Stimulated activated CD8-positive, alpha-beta memory T cell treated with anti-CD3 and anti-CD28 coated beads, Interleukin-2, amount 100 ng/mL, for 48 hours (primary cell): ENCODE measurements at places on chromosomes 4 and X.

DNA sequence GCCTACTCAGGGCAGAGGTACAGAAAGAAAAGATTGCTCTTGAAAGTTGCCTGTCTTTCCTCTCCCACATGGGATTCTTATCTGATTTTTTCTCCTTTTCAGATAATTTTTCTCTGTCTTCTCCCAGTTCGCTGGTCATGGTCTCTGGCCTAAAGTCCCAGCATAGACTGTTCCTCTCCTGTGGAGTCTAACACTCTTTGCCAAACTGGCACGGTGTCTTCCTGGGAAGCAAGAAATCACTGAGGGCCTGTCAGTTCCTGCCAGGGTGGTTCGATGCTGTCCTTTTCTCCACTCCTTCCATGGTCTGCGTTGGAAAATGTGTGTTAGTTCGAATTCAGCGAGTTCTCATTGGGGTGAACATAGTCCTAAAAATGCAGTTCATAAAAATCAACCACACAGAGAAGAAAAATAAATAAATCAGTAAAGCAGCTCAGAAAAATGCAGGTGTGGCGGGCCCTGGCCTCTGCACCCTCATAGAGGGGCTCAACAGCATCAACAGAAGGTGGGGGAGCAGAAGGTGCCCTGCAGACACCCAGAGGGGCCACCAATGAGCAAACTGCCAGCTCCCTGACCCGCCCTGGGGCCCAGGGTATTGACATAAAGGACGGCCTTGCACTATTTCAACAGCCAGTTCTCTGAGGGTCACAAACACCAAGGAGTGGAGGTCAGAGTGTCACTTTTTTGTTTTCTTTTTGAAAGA is 2.1 kb downstream of the RGN start:
- no peak for DNase-seq

DNA sequence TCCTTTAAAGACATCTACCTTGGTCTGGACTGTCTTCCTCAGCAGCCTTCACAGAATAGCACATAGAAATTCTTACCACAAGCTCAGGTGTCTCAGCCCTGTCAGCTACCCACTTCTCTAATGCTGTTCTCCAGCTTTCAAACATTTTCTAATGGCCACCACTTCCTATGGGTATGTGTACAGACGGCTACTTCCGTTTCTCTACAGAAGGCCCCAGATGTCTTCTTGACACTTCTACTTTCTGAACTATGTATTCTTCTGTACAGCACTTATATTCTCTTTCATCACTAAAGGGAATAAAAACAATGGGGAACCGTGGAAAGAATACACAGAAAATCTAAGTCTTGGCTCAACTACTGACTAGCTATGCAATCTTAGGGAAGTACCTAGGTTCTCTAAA is 13.3 kb downstream of the OPHN1 start:
- no peak for DNase-seq

DNA sequence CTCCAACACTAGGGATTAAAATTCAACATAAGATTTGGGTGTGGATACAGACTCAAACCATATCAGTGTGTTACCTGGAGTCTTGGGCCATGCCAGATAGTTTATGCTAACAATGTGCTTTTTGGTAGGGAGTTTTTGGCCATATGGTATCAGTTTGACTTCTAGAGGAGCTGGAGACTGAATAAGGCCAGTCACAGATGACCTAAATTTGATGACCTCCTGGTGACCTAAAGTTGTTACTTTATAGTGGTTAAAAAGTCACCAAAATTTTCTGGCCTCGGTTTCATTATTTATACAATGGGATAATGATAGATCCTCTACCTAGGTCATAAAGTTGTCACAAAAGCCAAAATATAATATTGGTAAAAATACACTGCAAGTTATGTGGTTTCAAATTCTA is 877.1 kb downstream of the RAPGEF2 start:
- DNase-seq: no peak

DNA sequence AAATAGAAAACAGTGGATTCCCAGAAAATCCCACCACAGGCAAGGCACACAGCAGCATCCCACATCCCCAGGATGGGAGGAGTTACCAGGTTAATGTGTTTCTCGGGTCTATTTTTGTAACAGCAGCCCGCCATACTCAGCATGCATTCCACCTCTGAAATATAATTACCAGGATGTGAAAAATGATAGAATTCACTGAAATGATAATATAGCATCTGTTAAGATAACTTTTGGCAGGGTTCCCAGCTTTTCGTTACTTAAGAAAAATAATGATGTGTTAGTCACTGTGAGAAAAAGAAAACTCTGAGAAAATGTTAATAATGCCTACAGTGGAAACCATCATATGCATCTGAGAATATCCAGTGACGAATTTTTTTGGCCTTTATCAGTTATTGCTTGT is 87.1 kb downstream of the VCX2 start:
- DNase-seq: no peak

DNA sequence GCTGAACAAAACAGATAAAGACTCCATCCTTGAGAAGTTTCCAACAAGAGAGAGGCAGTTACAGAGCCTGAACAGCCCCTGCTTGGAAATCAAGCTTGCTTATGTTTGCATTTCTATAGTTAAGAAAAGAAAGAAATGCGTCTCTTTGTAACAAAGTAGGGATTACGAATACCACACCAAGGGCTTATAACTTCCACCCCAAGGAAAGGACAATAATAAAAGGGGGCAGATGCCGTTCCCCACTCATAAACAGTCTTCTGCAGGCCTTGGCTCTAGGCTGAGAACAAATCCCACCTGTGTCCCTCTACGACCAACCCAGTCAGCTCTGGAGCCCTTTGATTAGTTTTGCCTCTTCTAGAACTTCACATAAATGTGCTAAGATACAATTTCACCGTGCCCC is 183.8 kb upstream of the MAP3K15 start:
- DNase-seq: no peak

DNA sequence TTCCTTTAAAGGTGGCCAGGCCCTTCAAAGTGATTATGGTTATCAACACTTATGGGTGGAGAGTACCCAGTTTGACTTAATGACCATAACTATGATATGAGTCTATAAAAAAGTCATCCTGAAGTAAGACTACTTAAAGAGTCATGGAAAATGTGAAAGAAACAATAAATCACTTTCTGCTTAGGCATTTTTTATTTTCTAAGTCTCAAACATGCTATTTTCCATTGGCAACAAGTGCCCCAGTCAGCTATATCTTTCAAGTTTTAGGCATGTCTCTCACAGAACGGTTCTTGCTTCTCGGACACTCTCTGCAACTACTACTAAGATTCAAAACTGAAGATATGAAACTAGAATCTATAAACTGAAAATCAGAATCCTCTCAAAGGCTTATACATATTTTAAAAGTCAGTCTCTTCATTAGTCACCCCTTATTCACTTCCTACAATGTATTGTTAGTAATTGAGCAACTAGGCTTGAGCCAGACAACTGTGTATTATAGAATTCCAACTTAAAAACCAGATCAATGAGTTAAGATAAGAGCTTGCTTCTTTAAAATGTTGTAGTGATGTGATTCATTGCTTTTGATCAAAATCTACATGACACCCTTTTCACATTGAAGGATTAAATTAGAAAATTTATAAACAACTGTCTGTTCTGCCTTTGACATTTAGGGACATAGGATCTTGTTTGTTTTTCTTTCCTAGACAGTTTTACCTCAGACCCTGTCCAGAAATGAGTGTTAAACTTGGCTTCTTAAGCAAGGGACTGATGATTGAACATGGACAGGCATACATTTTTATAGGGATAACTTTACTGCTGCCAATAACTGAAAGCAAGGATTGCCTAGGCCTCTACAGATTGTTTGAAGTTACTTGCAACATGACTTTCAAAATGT is 2.9 kb downstream of the ANTXR2 start:
- DNase-seq: no peak

DNA sequence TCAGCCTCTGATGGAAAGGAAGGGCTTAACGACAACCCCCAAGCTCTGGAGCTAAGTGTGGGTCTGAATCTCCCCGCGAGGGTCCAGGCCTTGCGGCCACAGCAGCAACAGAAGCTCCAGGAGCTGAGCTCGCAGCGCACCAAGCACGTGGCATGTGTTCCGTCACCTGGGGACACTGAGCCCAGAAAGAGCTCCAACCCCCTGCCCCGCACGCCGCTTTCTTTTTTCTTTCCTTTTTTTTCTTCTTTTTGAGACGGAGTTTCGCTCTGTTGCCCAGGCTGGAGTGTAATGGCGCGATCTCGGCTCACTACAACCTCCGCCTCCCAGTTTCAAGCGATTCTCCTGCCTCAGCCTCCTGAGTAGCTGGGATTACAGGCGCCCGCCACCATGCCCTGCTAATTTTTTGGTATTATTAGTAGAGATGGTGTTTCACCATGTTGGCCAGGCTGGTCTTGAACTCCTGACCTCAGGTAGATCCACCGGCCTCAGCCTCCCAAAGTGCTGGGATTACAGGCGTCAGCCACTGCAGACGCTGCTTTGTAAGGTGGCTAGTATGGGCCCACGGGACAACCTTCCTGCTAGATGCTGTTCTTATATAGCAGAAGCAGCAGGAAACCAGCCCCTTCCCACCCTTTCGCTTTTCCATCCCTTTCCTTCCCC is 685 bp upstream of the TNIP2 start:
- no peak for DNase-seq

DNA sequence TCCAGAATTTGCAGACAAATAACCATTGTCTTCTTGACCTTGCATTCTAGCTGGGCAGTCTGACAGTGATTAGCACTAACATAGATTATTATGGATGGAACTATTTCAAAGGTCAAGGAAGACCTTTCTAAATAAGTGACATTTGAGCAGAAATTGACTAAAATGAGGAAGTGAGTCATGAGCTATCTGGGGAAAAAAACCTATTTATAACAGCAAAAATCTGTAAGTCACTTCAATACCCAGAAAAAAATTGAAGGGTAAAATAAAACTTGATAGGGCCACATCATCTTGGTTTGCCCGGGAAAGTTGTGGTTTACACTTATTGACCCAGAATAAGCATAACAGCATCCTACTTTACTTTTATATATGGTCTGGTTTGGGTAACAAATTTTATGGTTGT is 414.6 kb upstream of the HS3ST1 start:
- no peak for DNase-seq

DNA sequence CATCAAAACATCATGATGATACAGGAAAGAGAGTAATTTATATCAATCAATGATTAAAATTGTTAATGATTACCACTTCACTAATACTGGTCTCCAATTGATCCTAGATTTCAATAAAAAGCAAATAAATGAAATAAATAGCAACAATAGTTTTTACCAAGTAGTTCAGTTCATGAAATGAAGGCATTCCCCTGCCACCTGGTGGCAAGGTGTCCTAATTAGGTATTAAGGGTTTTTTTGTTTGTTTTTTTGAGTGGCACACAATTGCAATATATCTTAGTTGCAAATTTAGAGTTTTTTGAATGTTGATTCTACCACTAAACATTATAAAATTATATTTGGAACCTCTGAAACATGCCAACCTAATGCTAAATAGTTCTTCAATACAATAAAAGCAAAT is 157.4 kb upstream of the PDE5A start:
- no peak for DNase-seq

DNA sequence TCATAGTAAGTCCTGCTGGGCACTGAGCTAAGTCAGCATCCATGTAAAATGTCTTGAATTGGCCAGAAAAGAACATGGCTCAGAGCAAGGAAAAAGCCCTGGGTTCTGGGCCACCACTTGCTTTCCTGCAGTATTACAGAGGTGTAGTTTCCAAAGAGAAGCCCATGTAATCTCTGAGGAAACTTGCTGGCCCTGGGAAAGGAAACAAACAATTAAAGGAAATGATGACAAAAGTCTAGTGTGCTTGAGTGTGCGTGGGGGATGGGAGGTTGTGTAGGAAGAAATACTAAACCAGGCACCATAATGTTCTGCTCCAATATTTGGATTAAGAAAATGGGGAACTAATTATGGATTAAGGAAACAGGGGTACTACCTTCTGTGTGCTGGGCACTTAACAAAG is 39.5 kb upstream of the SMIM10L2A start:
- no peak for DNase-seq

DNA sequence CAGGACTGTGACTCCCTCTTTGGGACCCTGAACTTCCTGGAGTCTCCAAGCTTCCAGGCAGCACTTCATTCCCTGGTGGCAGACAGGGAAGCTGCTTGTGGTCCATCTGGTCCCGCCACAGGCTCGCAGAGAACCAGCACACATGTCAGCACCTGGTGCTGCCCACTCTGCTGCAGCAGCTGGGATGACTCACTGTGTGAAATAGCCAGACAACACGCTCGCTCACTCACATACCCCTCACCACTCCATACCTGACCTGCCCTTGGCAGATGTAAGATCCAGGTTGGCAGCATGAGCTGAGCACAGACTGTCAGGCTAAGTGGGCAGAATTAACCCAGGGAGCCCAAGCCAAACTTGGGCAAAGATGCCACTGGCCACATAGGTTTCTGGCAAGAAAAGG is 613.5 kb downstream of the PCDH18 start:
- DNase-seq: no peak

DNA sequence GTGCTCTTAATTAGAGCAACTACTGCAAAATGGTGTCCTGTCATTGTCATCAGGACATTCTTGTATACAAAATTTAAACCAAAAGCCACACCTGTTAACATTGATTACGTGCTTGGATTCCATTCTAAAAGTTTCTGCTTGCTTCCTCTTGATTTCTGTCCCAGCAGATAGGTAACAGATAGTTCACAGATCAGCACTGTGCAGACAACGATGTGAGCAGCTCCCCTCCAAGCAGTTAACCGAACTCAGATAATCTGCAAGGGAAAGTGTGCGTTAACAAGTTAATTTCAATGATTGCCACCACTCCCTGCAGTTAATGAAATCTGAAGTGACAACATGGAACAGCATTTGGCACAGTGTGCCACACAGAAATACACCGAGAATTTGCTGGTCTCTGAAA is 54.4 kb upstream of the RELL1 start:
- no peak for DNase-seq

GRCh38 chrX:39984191-39984956 is 113.4 kb downstream of the BCOR start:
- DNase-seq: no peak

GRCh38 chr4:176767183-176767582 is 25.5 kb downstream of the VEGFC start:
- DNase-seq: no peak

DNA sequence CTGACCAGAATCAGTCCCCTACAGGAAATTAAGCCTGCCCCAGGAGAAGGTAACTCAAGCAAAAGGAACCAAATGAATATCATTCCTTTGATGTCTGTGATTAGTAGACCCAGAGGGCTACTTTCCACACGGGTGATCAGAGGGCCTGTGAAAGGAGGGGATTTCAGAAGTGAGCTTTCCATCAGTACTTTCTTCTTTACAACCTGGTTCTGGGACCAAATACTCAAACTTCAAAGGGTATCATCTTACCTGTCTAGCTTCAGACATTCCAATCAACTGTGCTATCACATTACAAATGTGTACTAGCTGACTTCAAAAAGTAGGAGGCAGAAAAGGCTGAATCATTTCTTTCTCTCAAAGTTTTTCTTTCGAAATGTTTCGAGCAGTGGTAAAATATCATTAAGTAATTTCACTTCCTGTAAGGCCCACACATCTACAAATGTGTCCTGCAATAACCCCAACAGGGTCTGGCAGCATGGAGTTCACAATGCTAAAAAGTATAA is 23.9 kb downstream of the ACSL4 start:
- DNase-seq: no peak

DNA sequence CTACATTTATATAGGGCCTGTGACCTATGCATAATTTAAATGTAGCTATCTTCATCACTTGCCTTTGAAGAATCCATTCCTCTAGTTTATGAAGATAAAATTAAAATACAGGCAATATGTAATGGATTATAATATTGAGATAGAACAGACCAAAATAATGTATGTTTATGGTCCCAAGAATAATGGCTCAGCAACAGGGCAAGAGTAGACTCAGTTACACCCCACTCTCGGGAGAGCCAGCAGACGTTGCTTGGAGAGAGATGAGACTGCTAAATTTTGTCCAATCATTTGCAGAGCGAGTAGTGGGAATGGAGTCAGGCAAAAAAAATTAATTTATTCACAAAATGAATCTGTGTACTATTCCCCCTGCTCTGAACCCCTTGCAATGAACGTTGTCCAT is 223.2 kb upstream of the FAT4 start:
- DNase-seq: no peak
